Liver (tissue), 10 donors: ENCODE measurements at places on chromosomes 5 and 9. TPM values are rescaled to one million over a fixed set of nuclear protein-coding genes. Genes with fewer than 3 reads are reported as not detected.

The MOB3B gene
- 1.1 TPM for total RNA-seq

The SCAMP1 gene
- total RNA-seq = 15.0 TPM

The NUTM2G gene
- total RNA-seq = not detected

DNA sequence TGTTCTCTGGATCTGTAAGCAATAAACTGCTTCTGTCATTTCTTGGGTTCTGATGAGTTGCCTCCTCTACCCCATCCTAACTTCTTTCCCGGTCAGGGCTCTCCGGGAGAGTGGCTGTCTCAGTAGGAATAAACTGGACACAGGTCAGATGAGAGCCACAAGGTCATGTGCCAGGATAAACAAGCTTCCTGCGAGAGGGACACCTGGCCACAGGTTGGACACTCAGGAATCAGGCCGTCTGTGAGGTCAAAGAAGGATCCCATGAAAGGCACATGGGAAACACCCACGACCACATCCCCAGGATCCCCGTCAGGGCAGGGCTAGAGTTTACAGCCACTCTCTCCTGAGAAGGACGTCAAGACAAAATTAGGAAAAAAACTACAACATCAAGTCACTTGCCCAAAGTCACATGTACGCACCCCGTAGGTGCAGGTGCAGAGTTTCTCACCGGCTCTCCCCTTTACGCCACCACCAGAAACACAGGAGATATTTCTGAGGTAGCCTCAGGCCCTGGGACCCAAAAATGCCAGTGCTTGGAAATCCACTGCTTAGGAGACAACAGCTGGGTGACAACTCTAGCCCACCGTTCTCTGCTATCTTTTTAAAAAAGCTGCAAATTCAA, 28.7 kb downstream of the CCT5 start:
- no peak for DNase-seq

- DNase-seq = peak; percentile 56
Observed at GRCh38 chr9:69971643-69972449, 71.8 kb upstream of the MAMDC2 start.

DNA sequence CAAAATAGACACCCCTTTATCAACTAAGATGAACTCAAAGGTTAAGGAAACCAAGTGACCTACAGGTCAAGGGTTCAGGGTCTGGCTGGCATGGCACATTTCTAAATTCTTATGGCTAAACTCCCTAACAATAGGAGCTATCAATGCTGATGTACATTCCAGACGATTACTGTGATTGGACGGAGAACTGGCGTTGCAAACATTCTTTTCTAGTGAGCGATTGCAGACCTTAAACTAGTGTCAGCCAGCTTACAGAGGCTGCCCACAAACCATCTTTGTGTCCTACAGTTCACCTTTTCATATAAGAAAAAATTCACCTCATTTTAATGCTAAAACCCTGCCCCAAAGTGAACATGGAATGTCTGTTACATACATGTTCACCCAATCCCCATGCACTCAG, 382.9 kb downstream of the MAT2B start:
- DNase-seq = no peak

- DNase-seq = no peak
Observed at GRCh38 chr9:95111716-95112115, 205.8 kb downstream of the FANCC start.

DNA sequence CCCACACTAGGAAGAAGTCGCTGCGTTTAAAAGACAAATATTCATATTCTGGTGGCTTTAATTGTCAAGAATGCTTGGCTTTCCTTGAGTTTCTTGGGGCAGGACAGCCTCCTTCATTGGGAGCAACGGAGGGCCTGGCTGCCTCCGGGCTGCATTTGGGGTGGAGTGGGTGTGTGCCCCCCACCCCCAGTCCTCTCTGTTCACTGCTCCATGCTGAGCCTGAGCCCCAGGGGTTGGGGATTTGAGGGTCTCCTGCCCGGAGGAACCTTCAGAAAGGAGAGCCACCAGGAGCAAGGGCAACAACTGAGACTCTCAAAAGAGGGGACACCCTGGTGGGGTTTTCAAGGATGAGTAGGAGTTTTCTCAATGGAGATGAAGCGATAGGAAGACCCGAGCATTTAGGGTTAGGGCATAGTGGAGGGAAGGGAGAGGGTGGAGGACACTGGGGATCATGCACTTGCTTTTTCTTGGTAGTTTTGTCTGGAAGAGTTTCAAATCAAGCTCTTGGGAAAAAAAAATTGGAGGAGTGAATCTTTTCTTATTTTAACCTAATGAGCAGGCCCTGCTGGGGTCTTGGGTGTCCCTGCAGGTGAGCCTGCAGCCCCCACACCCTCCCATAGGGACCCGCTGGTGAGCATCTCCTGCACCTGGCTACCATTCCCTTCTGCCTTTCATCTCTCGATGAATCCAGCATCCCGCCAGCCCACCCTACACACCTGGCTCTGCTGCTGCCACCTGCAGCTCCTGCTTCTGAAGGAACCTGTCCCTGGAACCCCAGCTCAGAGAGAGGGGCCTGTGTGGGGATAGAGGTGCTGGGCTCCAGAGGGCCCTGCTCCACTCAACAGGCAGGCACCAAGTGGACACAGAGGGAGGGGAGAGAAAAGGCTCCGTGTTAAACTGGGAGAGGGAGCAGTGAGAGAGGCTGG, 4.1 kb downstream of the SLC6A19 start:
- no peak for DNase-seq

- DNase-seq = no peak
Observed at GRCh38 chr5:137179203-137179602, 319.9 kb downstream of the SPOCK1 start.

- peak; percentile 40 for DNase-seq
Observed at GRCh38 chr9:87713278-87713987, 12.5 kb upstream of the CTSL start.
